Mesenteric fat pad (tissue), 1 donor: ENCODE measurements at places on chromosomes 4 and X. TPM values are rescaled to one million over a fixed set of nuclear protein-coding genes. Genes with fewer than 3 reads are reported as not detected.

Gene CLDN34
- not detected for total RNA-seq

Gene FMR1NB
- not detected for total RNA-seq

Gene STPG2
- total RNA-seq, result 0.19 TPM

Gene PRICKLE3
- total RNA-seq, result 12.5 TPM

Gene MID1
- total RNA-seq, result 16.6 TPM

Gene FAM236A
- total RNA-seq, result not detected

Gene RPS6KA6
- 0.39 TPM for total RNA-seq

Gene ARHGAP24
- 48.6 TPM for total RNA-seq

Gene ELF4
- 14.3 TPM for total RNA-seq

GRCh38 chr4:86706923-86707597, 112.9 kb downstream of the PTPN13 start:
- DNase-seq, result no peak

DNA sequence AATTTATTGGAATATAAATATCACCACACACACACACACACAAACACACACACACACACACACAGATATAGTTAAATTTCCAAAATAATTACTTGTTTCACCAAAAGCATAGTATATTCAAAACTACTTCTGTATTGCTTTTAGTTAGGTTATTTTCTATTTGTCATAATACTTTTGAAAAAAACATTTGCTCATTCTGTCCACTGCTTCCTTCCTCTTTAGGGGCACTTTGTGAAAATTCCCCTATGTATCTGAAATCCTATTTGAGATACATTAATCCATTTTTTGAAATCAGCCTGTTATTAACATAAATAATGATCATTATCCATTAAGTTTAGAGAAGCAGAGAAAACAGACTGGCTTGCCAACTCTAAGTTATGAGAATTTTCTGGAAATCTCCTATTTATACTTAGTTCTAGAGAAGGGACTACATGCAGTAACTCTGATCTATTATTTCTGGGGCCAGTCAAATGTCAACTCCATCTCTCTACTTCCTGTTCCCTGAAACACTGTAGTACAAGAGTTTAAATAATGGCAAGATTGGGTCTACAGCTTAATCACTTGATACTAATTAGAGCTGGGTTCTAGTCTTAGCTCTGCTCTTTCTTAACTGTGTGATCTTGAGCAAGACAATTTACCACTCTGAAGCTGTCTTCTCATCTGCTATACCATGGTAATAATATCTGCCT, 54.4 kb upstream of the GPR174 start:
- DNase-seq, result no peak

DNA sequence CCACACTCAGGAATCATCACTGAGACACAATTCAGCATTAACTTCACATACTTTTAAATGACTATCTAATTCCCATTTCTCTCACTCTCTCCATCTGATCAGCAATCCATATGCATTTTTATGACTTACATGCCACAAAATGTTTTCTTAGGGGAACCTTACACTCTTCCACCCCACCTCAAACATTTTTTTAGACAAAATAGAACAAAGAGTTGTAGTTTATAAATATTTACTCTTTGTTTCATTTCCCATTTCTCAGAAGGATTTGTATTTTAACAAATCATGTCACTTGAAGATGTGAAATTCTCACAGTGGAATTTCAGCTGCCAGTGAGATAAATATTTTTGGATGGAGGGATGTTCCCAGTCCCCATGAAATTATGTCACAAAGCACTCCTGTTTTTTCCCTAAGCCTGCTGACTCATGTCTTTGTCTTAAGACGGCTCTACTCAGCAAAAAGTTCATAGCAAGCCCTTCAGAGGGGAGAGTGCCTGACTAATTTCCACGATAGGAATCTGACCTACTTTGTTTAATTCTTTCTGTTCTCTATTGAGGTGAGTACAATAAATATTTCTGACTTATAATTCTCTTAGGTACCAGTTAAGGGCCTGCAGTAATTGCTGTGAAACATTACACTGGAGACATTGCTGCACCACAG, 257.7 kb downstream of the THOC2 start:
- no peak for DNase-seq

DNA sequence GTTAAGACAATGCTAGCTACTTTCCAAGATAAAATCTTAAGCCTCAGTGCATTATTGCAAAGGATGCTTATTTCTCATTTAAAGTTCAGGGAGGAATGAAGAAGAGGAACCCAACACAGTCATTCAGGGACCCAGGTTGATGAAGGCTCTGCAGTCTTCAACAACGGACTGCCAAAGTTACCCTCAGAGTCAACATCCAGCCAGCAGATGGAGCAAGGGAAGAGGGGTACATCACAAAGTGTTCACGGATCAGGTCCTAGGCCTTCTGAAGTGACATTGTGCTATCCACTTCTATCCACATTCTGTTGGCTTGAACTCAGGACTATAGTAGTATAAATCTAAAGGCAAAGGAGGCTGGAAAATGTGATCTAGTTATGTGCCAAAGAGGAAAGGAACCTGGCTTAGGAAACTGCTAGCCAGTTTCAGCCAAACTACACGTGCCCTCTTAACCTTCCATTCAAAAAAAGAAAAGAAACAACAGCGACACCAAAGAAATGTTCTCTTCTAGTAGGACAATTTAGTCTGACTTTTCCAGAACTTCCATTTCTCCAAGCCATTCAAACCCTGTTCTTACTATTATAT, 28.8 kb downstream of the NKX6-1 start:
- DNase-seq, result no peak

DNA sequence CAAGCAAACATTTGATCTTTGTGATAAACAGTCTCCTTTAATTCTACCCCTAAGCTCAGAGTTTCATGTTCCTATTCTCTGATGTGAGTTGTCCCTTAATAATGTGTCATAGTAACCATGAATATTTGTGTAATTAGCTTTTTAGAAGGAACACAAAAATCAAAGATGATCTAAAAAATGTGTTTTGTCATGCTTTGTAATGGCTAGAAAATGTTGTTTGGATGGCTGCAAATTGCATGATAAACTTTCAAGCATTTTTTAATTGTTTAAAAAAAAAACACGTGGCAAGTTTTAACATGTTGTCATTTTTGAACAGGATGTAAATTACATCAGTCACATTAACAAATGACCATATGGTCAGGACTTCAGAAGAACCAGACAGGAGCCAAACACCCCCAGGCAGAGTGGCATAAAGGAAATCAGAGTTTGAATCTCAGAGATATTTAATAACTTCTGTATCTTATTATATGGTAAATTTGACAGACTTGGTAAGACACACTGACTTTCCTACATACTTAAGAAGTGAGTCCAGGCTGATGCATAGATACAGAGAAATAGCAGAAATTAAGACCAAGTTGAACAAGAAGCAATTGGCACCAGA, 223.9 kb upstream of the VEGFC start:
- no peak for DNase-seq

- no peak for DNase-seq
Measured at GRCh38 chr4:40939856-40940255, 190.1 kb downstream of the NSUN7 start.

- DNase-seq, result no peak
Measured at GRCh38 chr4:167452922-167453430, 218.7 kb upstream of the SPOCK3 start.

DNA sequence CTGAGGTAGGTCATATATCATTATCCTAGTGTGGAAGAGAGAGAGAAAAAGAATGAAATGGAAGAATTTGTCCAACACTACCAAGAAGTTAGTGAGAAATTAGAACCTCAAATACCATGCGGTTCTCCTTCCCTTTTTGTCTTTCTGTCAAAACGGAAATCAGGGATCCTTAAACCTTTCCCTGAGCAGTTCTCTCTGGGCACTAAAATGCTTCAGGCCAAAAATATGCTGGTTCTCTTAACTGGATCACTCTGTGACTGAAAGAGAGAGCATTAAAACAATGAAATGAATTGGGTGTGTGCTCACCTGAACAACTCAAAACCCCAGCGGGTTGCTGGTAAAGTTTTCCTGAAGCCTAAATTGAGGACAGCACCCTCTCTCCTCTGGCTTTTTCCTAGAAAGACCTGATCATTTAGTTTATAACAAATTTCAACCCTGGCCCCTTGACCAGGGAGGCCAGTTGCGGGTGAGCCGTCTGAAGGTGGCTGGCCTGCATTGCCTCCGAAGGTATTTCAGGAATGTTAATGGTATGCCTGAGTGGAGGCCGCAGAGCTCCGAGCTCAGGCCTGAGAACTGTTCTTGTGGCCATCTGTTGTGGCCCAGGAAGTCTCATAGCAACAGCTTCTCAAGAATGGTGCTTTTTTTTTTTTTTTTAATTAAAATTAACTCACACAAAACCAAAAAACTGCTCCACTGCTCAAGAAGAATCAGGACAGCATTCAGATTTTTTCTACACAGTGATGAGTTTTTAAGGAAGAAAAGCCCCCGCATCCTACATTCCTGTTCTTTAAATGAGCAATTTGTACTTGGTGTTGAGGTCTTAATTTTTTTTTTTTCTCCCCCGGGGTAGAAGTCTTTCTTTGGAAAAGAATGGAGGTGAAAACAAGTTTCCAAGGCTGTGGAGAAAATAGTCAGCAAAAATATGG, 155.1 kb downstream of the SHROOM3 start:
- no peak for DNase-seq

GRCh38 chrX:85052205-85052604, 48.5 kb downstream of the APOOL start:
- DNase-seq, result no peak

DNA sequence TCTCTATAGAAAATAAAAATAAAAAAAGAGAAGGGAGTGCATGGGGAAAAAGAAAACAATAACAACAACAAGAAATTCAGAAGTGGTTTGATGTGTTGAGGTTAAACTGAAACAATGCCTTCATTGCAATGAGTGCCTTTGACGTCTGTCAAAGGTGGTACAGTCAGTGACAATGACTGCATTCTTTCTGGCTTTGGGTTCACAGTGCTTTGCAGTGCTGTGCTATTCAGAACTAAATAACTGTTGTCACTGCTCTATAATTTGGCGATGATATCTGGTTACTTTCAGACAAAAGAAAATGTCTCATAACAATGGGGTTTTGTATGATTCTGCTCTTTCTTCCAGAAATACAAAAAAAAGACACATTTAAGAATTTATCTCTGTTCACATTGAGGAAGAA, 488.6 kb upstream of the MAGEB2 start:
- DNase-seq, result no peak

DNA sequence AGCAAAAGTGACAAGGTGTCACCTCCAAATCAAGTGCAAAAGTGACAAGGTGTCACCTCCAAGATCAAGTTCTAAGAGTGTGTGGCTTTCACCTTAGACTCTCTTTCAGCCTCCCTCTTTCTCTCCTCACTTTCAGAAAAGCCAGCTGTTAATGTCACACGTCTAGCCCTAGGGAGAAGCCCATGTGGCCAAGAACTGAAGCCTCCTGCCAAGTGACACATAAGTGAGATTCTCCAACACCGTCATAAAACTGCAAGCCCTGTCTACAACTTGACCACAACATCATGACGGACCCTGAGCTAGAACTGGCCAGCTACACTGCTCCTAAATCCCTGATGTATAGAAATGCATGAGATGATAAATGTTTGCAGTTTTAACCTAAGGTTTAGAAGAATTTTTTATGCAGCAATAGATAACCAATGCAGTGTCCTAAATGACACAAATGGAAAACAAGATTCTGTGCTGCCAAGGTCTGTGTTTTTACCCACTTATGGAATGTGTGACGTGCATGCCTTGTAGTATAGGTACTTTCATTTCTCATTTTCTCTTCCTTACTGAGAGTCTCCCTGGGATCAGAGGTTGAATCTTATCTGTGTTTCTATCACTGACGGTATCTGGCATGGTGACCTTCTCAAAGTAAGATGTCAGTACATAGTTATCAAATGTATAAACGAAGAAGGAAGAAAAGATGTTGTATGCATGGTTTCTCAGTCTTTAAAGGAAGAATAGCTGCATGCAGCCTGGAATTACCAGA, 25.0 kb downstream of the NLGN4X start:
- DNase-seq, result no peak

DNA sequence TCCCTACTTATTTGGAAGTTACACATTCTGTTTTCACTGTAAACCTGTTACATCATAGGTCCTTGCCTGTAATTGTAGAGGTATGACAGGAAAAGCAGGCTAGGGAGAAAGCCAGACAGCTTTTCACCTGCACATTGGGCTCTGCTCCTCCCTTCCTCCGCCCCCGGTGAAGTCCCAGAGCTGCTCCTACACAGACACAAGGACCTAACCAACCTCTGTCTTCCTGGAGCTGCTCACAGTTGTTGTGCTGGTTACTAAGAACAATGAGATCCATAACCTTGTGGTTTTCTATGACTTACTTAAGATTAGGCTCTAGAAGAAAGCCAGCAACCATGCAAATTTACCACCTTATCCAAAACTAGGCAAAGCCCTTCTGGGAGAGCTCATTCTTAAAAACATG, 40.0 kb downstream of the MOSPD2 start:
- DNase-seq, result no peak

- no peak for DNase-seq
Measured at GRCh38 chr4:55312489-55313101, 33.4 kb upstream of the SRD5A3 start.

GRCh38 chr4:165915215-165915614, 42.2 kb downstream of the TLL1 start:
- DNase-seq, result no peak

GRCh38 chrX:19769467-19769866, 117.9 kb downstream of the SH3KBP1 start:
- DNase-seq, result no peak

- no peak for DNase-seq
Measured at GRCh38 chrX:17453788-17454187, 78.8 kb downstream of the NHS start.

GRCh38 chr4:171256223-171256622, 557.0 kb upstream of the GALNTL6 start:
- DNase-seq, result no peak

DNA sequence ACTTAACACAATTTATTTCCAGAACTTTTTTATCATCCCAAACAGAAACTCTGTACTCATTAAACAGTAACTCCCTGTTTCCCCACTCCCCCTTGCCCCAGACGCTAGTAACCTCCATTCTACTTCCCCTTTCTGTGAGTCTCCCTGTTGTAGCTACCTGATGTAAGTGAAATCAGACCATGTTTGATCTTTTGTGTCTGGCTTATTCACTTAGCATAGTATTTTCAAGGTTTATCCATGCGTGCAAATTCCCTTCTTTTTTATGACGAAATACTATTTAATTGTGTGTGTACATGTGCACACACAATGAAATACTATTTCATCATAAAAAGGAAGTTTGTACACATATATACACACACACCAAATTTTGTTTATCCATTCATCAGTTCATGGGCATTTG, 5.2 kb downstream of the PKD2 start:
- DNase-seq, result no peak

DNA sequence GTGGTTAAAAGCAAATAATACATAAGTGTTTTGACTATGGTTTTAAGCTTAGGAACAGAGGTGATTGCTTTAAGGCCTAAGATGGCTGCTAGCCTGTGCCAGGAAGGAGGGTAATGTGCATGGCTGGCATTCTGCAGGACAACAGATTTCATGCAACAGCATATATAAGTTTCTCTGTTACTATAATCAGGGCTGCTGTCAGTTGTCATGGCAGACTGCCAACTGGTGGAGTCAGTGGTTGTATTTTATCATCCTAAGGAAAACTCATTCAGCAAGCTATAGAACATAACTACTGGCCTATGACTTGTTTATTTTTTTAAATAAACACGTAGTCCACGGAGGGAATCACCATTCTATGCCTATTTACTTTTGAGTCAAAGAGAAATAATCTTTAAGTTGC, 77.7 kb upstream of the DCAF8L1 start:
- no peak for DNase-seq
